ENCODE measurements at places on chromosomes 5 and 9. TPM values are rescaled to one million over a fixed set of nuclear protein-coding genes. Genes with fewer than 3 reads are reported as not detected.

The SH3TC2 gene
- polyA plus RNA-seq, result not detected

- DNase-seq, result no peak
Observed at GRCh38 chr9:127966416-127967150, 14.2 kb downstream of the EEIG1 start.

- no peak for DNase-seq
Observed at GRCh38 chr9:129571298-129572051, 49.4 kb downstream of the C9orf50 start.

DNA sequence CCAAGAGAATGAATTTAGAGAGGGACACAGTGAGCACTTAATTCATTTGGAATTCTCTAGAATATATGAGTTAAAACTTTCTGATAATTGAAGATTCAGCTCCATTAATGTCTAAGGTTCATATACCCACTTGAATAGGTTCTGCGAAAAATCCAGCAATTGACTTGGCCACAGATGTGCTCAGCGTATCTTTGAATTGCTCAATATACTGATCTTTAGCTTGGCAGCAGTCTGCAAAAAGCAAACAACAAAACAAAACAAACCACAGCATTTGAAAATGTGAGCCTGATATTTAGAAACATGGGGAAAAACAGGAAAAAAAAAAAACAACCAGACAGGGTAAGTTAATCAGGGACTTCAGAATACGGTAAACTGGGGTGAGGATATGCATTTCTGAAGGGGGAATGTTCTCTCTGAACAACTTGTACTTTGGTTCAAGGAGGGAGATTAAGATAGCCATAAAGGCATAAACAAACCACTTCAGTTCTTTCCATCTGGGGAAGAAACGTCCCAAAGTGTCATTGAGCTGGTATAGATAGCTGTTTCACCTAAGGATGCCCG is 21.4 kb downstream of the AGXT2 start:
- DNase-seq, result no peak

GRCh38 chr5:95954716-95955115 is 6.9 kb downstream of the ELL2 start:
- no peak for DNase-seq
